NCI-H2081 (cell line): ENCODE measurements at places on chromosomes 16 and 17.

DNA sequence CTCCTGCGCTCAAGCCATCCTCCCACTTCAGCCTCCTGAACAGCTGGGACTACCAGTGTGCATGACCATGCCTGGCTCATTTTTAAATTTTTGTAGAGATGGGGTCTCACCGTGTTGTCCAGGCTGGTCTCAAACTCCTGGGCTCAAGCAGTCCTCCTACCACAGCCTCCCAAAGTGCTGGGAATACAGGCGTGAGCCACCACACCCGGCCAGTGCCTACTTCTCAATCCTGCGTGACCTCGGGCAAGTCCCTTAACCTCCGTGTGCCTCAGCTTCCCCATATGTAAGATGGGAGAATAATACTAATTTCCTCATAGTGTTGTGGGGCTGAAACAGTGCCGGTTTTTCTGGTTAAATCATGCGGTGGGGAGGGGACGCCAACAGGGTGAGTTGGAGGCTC, 143.5 kb upstream of the CIBAR2 start:
- no peak for DNase-seq

DNA sequence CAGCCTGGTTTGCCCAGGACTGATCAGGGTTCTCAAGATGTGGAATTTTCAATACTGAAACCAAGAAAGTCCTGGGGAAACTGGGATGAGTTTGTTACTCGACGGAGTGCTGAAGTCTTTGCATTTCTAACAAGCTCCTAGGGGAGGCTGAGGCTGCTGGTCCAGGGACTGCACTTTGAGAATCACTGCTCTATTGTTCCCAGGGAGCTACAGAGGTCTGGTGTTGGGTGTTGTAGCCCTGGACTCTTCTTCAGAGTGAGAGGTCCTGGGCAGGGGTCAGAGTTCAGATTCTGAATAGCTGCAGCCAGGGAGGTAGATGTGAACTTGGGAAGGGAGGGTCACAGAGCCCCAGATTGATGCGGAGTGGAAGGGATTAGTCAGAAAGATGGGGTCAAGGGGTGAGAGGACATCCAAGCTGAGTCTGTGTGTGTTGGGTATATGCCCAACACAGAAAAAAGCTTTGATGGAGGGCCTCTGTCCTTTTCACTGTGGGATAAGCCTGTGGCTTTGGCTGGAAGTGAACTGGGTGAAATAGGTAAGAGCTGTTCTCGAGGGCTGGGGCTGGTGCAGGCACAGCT, 14.1 kb downstream of the TMEM238L start:
- DNase-seq: no peak

- DNase-seq: no peak
These were observed 67.6 kb downstream of the CDH13 start for GRCh38 chr16:82694239-82694874.

GRCh38 chr17:74008196-74008595, 195.3 kb upstream of the RPL38 start:
- DNase-seq: peak; percentile 26

DNA sequence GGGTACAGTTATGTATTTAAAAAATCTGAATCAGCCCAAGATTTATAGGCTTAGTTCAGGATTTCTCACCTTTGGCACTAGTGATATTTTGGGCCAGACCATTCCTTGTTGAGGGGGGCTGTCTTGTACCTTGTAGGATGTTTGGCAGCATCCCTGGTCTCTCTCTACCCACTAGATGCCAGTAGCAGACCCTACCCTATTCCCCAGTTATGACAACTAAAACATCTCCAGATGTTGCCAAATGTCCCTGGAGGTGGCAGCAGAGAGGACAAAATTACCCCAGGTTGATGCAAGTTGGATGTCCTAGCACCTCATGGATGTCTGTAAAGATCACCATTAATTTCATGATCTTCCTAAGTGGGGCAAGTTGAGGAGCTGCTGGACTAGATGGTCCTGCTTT, 45.8 kb downstream of the SYT17 start:
- DNase-seq: no peak

- DNase-seq: no peak
These were observed 221.2 kb downstream of the PRKCA start for GRCh38 chr17:66523378-66524200.

- DNase-seq: no peak
These were observed 20.8 kb downstream of the PIK3R5 start for GRCh38 chr17:8944748-8945147.

DNA sequence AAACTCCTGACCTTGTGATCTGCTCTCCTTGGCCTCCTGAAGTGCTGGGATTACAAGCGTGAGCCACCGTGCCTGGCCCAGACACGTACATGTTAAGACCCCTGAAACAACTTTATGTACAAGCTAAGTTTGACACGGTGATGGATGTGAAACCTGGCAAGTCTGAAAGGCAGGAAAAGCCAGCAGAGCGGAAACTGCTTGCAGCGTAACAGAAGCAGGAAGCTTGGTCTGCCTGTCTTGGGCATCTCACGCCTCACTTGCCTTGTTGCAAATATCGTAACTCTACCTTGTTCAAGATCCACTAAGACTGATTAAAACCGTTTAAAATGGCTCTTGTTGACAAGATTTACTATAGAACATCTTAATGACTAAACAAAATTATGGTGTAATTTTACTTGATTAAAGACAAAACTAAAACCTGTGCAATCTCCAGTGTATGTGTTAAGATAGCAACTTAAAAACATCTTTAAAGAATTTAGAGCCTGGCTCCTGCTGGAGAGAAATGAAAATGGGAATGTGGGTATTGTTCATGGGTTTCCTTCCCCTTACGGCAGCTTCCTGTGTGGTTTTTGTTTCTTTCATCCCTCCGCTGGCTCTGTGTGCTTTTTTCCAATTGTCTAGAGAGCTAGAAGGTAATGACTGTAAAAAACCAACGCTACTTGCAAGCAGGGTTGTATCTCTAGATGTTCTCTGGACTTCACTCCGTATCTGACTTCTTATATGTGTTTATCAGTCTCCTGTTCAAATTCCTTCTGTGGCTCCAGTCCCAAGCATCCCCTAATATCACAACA, 477.6 kb downstream of the XYLT1 start:
- no peak for DNase-seq
